ENCODE measurements at places on chromosomes 4 and X.

DNA sequence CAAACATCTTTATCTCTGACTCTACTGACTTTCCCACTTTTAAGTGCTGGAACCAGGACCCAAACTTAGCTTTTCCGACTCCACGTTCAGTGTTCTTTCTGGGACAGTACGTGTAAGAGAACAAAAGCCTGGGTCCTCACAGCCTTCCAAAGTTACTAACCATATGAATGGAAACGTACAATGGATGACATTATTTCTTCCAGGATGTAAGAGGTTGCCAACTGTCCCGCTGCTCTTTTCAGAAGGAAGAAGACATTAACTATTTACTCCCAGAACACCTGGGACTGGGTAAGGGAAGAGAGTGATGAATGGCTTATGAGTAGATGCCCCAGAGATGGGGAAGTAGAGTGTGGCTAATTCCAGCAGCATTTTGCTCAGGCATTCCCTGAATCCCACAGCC is 114.7 kb downstream of the TRAPPC11 start:
- DNase-seq = no peak

DNA sequence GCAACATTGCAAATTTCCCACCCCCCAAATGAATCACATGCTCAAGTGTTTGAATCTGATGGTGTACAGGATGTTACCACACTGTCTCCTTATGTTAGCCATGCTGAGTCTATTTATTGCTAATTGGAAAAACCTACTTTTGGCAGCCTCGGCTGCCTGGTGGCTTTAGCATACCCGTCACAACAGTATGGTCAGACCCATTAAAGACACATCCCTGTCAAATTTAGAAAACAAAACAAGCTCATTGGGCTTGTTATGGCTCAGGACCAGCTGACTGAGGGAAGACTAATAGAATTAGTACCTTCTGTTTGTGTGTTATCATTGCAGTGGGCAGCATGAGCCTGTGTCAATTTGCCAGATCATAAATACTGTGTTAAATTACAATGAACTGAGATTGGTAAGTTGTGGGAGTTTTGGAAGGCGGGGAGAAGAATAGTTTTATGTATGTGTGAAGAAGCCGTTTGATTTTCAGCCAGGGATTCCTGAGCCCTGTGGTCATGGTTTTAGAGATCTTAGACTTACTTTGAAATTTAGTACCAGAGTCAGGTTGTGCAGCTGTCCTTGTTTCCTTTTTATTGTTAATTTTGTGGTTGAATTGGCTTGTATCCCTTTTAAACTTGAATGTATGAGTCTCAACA is 66.8 kb downstream of the POLA1 start:
- no peak for DNase-seq

DNA sequence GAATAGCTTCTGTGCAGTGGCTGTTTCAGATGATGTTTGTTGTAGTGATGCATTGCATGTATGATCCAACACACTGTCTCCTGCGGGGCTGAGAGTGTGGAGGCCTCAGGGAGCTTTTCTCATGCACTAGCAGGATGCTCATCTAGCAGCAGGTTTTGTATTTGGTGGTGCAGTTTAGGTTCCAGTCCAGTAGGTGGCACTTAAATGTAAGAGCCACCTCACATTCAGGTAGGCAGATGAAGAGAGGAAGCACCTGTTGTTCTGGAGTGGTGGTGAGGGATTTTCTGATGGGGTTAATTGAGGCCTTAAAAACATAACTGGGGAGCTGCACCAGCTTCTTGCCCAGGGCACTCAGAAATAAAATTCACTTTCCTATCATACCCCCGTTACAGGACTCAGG is 300.9 kb downstream of the SPIN4 start:
- DNase-seq = no peak

DNA sequence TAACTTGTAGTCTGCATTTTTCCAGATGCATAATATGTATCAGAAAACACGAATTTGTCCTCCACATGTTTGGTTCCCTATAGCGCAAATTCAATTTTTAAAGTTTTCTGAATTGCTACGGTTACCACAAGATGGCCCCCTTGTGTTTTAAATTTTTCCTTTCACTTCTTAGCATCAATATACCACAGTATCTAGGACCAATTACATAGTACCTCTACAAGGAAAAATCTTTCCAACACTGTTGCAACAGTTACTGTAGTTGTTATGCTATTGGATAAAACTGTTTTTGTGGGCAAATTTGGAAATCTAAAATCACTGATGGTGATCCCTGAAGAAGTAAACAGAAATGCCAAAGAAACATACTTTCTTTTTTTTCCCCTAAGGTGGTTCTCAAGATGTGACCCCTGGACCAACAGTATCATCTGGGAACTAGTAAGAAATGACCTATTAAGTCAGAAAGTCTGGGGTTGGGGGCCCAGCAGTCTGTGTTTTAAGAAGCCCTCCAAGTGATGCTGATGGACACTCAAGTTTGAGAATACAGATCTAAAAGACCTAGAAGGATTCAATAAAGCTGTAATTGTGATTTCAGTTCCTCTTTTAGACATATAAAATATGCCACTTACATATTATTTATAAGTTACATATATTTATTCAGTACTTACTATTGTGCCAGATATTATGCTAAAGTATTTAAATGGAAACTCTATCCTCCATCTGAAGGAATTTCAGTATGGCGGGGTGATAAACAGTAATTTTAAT is 3.1 kb downstream of the ZGRF1 start:
- peak; percentile 58 for DNase-seq

GRCh38 chr4:2291705-2292645 is 30.1 kb upstream of the MXD4 start:
- DNase-seq = no peak

GRCh38 chr4:24805566-24805965 is 10.2 kb downstream of the SOD3 start:
- peak; percentile 18 for DNase-seq

- DNase-seq = no peak
Measured at GRCh38 chr4:87497578-87497977, 31.6 kb downstream of the SPARCL1 start.

DNA sequence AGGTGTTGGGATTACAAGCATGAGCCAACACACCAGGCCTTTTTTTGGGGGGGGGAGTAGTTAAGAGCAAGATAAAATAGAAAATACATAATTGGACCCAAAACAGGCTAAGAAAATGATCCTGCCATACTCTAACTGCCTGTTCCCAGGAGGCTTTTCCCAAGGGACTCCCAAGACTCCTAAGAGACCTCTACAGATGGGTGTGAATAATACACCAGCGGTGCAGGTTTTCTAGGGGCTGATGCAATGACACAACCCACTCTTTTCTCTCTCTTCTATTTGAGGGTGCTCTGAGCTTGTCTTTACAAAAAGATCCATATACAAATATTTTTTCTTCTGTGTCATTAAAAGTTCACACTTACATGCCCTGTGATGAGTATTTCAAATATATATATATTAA is 116.9 kb downstream of the RASL11B start:
- no peak for DNase-seq

DNA sequence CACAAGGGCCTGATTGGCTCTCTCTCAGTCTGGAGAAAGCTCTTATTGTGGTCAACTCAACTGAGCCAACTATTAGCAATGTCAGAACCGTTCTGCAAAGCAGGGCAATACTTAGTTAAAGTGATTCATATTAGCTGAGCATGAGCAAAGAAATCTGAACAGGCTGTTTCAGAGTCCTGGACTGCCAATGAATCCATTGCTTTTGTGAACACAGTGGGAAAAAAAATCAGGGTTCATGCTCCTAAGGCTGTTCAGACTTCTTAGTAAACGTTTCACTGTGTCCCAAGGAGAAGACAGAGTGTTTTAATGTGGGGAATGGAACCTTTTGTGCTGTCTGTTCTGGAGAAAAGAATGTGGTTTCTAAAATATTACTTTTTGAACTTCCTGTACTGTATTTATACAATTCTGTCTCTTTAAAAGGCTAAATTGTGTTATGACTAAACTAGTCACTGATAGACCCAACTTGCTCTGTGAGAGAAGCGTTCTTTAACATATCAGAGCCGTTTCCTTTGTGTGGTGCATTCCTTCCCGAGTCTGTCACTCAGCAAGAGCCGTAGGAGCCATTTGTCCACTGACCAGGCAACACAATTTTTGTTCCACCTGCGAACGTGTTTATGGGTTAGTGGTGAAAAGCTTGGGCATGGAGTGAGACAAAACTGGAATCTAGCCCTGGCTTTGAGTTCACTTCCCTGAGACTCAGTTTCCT is 366.1 kb downstream of the FBXO8 start:
- no peak for DNase-seq

DNA sequence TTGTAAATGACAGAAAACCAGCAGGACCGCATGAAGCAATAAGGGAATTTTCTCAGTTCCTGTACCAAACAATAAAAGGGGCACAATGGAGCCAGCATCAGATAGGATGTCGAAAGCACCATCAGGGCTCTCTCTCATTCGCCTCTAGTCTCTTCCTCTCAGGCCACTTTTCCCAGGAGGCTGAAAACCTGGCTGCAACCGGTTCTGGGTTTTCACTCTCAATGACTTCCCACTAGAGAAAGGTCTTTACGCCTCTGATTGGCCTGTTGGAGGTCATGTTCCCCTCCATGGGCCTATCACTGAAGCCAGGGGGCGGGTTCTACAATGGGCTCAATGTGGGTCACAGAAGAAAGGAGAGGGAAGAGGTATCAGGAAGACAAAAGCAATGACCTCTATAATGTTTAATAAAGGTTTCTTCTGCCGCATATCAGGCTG is 29.3 kb downstream of the ZNF827 start:
- DNase-seq = peak; percentile 36

Data from hematopoietic multipotent progenitor cell (in vitro differentiated cells).